ENCODE measurements at places on chromosomes 16 and 17.

GRCh38 chr17:70091005-70091568 lies 16.1 kb downstream of the KCNJ16 start:
- no peaks in the 10 kb centered on the region for H3K36me3 ChIP-seq
- H3K4me3 ChIP-seq, result no peak overlapping the region
- no peaks in the 10 kb centered on the region for H3K4me1 ChIP-seq
- H3K27ac ChIP-seq, result no peak overlapping the region
- no peaks in the 10 kb centered on the region for H3K27me3 ChIP-seq

DNA sequence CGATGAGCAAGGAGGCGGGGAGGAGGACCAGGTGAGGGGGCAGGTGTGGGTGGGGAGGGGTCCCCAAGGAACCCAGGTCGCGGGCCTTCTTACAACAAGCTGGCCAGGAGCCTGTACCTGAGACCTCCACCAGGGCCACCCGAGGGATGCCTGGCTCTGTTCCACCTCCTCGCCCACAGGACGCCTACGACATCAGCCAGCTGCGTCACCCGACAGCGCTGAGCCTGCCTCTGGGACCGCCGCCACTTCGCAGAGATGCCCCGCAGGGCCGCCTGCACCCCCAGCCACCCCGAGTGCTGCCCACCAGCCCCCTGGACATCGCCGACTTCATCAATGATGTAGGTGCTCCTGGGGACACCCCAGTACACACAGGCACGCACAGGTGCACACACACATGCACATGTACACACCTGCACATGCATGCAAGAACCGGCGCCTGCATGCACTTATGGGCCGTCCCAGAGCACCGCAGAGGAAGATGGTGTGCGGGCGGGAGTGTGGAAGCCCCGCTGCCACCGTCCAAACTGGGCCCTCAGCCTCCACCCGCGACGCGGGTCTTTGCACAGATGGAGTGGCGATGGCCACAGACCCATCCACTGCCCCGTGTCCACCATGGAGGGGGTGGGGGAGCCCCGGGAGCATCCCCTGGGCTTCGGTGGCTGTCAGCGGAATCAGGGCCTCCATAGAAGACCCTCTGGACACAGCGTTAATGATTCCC lies 6.6 kb downstream of the SLC22A31 start:
- H3K4me3 ChIP-seq, result no peak overlapping the region
- H3K27ac ChIP-seq, result no peak overlapping the region
- no peaks in the 10 kb centered on the region for H3K36me3 ChIP-seq

DNA sequence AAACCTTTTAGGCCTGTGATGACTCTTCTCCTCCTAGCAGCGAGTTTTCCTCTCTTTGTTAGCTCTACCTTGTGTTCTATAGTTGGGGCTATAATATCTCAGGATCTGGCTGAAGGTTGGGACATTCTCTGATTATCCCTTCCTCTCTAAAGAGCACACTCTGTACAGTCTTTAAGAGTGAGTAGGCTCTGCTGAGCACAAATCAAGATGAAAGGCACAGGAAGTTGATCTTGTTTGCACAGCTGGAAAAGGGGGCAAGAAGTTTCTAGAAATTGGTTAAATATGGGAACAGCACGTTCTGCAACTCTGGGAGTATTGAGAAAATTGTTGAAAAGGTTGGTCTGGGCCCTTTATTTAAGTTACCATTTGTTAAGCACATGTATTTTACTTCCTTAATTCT lies 240.9 kb downstream of the CDH11 start:
- H3K27ac ChIP-seq, result no peak overlapping the region
- H3K4me1 ChIP-seq, result no peaks in the 10 kb centered on the region
- H3K4me3 ChIP-seq, result no peak overlapping the region
- no peak for DNase-seq
- H3K27me3 ChIP-seq, result no peaks in the 10 kb centered on the region

DNA sequence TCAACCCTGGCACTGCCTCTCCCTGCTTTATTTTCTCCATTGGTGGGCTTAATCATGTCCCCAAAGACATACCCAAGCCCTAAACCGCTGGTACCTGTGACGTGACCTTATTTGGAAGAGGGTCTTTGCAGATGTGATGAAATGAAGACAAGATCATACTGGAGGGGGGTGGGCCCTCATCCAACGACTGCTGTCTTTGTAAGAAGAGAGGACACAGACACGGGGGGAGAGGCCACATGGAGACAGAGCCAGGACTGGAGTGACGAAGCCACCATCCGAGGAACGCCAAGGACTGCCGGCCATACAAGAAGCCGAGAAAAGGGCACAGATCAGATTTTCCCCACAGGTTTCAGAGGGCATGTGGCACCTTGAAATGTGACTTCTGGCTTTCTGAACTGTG lies 62.5 kb downstream of the C16orf95 start:
- H3K4me3 ChIP-seq, result no peak overlapping the region
- H3K36me3 ChIP-seq, result peaks cover 3% of the 10 kb centered on the region
- no peak for DNase-seq

DNA sequence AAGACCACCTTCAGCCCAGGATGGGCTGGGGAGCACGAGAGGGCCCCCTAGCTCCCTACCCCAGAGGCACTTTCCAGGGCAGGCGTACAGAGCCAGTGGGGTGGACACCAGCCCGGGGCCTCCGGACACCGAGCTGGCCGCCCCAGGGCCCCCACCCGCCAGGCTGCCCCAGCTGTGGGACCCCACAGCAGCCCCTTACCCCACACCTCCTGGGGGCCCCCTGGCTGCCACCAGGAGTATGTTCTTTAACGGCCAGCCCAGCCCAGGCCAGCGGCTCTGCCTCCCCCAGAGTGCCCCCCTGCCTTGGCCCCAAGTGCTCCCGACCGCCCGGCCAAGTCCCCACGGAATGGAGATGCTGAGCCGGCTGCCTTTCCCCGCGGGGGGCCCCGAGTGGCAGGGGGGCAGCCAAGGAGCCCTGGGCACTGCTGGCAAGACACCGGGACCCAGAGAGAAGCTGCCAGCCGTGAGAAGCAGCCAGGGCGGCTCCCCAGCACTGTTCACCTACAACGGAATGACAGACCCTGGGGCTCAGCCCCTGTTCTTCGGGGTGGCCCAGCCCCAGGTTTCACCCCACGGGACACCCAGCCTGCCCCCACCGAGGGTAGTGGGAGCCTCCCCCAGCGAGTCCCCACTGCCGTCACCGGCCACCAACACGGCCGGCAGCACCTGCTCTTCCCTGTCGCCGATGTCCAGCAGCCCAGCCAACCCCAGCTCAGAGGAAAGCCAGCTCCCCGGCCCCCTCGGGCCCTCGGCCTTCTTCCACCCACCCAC lies 24.3 kb upstream of the ZFPM1 start:
- DNase-seq, result no peak
- peaks cover 76% of the 10 kb centered on the region for H3K36me3 ChIP-seq
- no peak overlapping the region for H3K4me3 ChIP-seq
- no peak overlapping the region for H3K27ac ChIP-seq

GRCh38 chr17:67425571-67426160 lies 48.6 kb downstream of the PITPNC1 start:
- H3K27ac ChIP-seq, result no peak overlapping the region
- H3K4me1 ChIP-seq, result no peaks in the 10 kb centered on the region
- no peak for DNase-seq
- H3K27me3 ChIP-seq, result no peaks in the 10 kb centered on the region
- H3K36me3 ChIP-seq, result no peaks in the 10 kb centered on the region

GRCh38 chr16:69273009-69273408 lies 38.1 kb upstream of the VPS4A start:
- no peaks in the 10 kb centered on the region for H3K36me3 ChIP-seq
- no peaks in the 10 kb centered on the region for H3K4me1 ChIP-seq
- no peak for DNase-seq
- no peaks in the 10 kb centered on the region for H3K27me3 ChIP-seq
- no peak overlapping the region for H3K27ac ChIP-seq

GRCh38 chr16:12500771-12501170 lies 302.9 kb downstream of the CPPED1 start:
- DNase-seq, result no peak
- no peaks in the 10 kb centered on the region for H3K27me3 ChIP-seq
